ENCODE measurements at places on chromosomes 4 and X.

DNA sequence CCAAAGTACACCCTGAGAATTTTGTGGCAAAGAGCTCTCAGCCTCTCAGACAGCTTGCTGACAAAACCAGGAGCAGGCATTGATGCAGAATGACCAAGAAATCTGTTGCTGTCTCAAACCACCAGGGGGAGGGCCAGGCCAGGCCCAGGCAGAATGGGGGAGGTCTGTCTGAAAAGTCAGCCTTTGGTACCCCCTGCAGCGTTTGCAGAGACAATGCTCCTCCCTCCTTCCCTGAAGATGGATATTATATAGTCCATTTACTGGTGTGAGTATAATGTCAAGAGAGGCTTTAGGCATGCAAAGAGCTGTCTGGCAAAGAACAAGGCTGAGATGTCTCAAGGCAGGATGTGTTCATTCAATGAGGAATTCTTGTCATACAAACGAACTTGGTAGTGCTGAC is 52.9 kb upstream of the TRPC5OS start:
- DNase-seq, result peak; percentile 4

DNA sequence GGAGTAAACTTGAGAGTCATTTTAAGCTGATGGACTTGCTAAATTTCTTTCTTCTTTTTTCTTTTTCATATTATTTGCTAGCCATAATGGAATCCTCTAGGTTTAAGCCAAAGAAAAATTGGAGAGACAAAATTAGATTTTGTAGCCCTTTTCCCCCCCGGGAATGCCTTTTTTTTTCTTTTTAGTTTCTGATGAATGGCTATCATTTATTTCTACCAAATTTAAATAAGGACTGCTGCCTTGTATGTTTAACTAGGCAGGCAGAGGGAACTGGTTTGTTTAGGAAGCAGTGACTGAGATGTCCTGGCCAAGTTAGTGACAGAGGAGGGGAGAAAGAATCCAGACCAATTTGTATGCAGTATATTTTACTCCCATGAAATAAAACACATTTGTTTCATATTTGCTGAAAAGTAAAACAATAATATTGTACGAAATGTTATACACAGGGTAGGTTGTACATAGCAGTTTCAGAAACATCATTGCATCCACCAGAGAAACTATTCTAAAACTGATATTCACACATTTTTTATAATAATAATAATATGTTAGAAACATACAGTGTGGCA is 5.7 kb downstream of the PITX2 start:
- no peak for DNase-seq

- no peak for DNase-seq
Observed at GRCh38 chrX:150038315-150038714, 100.0 kb upstream of the EOLA2 start.

DNA sequence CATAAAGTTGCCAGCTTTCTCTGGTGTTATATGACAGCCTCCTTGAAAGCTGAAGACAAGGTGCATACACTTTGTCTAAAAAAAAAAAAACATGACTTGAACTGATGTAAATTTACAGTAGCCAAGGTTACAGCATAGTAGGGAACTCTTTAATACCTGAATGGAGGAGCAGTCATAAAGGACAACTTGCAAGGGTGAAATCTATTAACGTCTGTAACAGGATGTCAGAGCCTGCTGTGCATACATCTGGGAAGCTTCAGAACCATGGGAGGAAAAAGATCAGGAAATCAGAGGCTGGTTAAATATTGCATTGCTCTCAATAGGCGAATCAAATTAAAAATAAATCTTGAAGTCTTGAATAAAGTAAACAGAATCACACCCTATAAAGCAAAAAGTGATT is 484.0 kb upstream of the CTSO start:
- no peak for DNase-seq

DNA sequence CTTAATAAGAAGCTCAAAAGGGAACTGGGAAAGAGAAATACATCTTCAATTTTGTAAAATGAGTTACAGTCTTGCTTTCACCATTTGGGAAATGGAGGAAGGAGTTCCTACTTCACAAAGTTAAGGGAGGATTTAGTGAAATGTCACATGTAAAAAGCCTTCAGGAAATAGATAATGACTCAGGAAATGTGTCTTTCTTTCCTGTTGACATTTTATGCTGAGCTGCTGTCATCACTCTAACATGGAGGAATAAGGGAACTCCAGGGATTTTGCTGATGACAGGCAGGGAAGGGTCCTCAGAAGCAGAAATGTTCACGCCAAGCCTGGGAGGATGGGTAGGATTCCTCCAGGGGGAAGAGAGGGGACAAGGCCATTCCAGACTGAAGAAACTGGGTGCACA is 251.1 kb downstream of the USP46 start:
- no peak for DNase-seq

DNA sequence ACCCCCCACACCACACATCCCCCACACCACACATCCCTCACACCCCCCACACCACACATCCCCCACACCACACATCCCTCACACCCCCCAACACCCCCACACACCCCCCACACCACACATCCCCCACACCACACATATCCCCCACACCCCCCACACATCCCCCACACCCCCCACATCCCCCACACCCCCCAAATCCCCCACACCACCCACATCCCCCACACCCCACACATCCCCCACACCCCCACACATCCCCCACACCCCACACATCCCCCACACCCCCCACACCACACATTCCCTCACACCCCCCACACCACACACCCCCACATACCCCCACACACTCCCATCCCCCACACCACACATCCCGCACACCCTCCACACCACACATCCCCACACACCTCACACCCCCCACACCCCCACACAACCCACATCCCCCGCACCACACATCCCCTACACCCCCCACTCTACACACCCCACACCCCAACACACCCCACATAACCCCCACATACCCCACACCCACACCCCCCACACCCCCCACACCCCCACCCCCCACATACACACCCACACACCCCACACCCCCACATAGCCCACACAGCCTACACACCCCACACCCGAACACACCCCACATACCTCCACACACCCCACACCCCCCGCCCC is 172.9 kb downstream of the DCLK2 start:
- no peak for DNase-seq

Data from Ammon's horn (tissue), 1 donor.